NCI-H187 (cell line): ENCODE measurements at places on chromosomes 4 and X.

DNA sequence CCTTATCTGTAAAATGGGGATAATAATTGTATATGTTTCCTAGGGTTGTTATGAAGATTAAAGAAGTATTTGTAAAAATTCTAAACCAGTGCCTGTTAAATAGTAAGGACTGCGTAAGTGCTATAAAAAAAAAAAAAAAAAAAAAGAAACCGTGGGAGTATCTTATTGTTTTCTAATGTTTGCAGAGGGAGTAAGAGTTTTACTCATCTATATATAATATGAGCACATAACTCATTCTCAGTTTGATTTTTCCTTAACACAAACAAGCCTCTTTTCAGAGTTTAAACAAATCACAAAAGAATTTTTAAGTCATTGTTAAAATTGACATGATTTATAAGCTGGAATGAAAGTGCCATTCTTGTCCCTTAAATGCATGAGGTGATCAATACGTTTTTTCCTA, 104.9 kb downstream of the AMELX start:
- DNase-seq = no peak

- no peak for DNase-seq
Measured at GRCh38 chr4:2617955-2618354, 81.5 kb downstream of the FAM193A start.

- DNase-seq = no peak
Measured at GRCh38 chr4:8917321-8917811, 45.7 kb upstream of the HMX1 start.

DNA sequence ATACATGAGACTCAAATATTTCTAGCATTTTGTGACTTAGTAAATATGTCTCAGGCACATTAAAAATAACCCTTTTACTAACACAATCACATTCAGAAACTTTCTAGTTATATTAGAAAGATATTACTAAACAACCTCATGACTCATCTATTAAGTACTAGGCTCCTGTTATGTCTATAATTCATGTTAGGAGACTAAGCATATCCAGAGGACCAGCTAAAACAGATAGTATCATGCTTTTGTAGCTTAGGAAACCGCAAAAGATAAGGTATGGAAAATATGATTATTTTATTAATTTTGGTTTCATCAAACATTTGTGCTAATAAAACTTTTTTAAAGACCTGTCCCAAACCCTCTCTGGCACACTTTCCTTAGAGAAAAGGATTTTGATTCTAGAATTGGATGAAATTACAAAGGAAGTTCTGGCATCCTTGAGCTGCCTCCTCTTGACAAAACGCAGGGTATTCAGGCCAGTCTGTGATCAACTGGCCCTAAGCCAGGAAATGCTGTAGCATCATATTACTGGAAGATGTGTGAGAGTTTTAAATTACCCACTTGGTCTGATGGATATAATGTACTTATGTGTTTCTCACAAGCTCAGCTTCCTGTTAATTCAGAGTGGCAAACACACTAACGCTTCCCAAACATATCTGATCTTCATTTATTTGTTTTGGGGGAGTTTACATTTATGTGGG, 60.4 kb downstream of the NRK start:
- DNase-seq = no peak

DNA sequence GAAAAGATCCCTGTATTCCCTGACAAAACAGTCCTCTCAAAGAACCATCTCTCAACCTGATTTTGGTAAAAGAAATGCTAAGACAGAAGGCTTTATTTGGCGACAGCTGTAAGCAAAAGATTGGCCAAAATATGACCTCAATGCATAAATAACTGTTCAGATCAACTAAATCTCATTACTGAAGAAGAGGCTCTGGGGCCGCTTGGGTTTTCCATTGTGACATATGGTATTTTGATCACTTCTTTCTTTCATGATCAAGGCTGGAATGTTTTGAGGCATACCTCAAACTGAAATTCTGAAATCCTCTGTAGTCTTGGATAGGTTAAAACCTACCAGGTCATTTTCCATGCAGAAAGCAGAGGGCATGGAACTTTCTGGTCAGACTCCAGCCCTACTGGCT, 106.3 kb downstream of the C4orf51 start:
- DNase-seq = no peak

DNA sequence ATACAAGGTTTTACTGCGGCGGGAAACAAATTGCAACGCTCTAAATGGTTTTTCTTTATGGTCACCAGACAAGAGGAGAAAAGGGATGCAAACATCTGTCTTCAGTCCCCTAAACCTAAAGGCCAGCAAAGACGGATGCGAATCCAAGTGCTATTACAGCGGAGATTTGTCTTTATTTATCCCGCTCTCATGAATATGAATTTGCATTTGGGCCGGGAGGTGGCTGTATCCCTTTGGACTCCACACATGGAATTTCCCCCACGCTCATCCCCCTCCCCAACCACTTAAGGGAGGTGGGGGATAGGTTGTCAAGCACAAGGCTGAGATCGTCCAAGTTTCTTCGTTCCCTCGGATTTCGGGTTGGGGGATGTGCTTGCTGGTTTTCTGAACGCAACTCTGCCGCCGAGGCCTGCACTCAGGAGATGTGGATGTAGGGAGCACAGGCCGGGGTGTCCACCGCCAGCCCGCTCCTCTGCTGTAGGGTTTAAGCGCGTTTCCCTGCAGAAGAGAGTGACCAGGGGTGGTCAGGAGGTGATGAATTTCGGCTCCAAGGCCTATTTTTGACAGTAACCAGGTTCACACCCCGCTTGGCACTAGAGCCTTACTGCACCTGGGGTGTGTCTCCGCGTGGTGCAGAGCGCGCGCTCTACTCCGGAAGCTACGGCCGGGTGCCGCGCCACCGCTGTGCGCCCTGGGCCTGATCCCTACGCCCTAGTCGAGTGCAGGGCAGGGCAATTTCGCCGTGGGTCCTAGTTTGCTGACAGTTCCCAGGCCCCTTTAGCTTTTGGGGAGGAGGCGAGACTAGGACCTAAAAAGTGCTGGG, 2.3 kb upstream of the PHOX2B start:
- no peak for DNase-seq

DNA sequence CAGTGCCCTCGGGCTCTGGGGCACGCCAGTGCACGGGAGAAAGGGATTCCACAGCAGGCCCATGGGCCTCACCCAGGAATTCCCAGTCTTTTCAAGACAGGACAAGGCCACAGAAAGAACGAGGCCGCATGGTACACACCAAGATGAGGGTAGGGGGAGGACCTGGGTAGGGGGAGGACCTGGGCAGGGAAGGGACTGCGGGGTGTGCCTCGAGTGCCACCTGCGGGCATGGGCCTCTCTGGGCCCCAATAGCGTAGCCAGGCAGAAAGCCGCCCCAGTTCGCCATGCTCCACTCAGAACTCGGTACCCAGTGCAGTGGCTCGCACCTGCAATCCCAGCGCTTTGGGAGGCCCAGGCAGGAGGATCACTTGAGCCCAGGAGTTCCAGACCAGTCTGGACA, 14.0 kb upstream of the DUSP9 start:
- no peak for DNase-seq

DNA sequence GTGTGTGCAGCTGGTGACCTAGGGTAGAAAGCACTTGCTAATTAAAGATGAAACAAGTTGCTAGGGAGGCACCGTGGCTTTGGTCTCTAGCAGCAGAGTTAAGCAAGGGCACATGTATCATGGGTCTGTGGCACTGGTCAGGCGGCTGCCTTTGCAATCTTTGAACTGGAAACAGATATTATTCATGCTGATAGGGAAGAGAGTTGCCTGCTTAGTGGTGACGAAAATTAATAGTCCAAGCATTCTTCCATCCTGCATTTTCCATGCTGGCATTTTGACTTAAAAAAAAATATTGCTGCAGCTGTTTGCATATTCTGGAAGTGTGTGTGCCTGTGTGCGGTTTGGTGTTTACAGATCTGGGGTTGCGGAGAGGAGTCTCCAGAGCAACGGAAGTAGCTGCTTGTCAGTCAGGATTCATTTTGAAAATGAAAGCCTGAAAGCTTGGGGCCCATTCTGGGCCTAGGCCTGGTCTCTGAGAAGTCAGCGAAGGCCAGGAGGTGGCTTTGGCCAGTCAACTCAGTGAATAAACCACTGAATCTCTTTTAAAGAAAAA, 2.3 kb upstream of the SOWAHD start:
- no peak for DNase-seq

- no peak for DNase-seq
Measured at GRCh38 chr4:131650951-131651350, 1498.1 kb upstream of the PCDH10 start.

- no peak for DNase-seq
Measured at GRCh38 chr4:56209767-56210166, 177.5 kb downstream of the AASDH start.

DNA sequence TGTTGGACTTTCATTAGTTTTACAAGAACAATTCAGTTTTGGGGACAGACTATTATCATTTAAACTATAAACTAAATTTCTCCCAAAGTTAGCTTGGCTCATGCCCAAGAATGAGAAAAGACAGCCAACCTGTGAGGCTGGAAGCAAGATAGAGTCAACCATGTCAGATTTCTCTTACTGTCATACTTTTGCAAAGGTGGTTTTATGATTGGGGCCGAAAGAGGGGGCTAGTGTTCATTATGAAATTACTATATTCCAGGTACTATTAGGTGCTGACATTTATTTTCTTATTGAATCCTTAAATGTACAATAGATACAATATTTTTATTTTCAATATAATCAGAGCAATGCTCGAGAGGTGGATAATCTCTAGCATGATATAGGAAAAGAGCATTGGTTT, 30.6 kb downstream of the HERC6 start:
- no peak for DNase-seq

GRCh38 chrX:145821898-145822571, 4.4 kb downstream of the SLITRK2 start:
- DNase-seq = no peak

DNA sequence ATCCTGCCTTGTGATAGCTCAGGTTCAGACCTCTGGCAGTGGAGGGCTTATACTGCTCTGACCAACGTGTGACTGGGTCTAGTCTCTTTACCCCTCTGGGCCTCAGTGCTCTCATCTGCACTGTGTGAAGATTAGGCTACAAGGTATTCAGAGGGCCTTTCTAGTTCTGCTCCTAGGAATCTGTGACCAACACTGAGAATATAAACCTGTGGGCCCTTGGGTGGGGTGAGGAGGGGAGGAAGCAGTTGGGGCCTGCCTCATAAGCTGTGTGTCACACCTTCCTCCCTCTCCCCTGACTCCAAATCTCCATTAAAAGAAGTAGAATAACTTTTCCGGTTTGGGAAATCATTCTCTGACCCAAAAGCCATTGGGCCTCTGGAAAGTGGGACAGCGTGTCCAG, 66.3 kb upstream of the MSN start:
- DNase-seq = no peak

DNA sequence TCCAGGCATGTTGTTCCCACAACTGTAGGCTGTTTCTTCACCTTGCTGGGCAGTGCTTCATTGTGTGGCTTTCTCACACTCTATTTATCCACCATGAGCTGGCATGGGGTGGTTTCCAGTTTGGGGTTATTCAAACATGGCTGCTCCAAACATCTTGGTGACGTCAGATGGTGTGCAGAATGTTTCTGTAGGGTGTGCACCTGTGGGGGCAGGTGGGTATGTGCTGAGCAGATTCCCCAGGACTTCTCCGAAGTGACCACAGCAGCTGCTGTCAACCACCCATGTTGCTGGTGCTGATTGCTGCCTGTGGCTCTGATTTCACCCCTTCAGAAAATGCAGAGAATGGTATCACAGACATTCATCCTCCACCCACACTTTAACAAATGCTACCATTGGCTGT, 5.0 kb upstream of the PSAPL1 start:
- DNase-seq = no peak

GRCh38 chr4:83110970-83111750, 3.4 kb downstream of the PLAC8 start:
- DNase-seq = no peak

DNA sequence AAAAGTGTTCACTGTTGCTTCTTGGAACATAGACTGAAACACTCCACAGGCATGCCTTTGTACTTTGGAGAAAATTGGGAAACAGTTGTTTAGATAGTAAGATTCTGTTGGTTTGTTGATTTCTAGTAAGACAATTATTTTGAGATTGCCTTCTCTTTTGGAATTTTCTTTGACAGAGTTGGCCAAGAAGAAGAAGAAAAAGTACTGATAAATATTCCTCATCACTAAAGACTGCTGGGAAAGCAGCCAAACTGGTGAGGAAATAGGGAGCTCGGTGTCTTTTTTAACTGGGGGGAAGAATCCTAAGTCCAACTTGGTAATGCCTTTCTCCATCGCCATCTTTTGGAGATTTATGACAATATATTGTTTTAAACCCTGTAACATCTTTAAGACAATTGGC, 370.7 kb downstream of the GPAT3 start:
- DNase-seq = no peak

DNA sequence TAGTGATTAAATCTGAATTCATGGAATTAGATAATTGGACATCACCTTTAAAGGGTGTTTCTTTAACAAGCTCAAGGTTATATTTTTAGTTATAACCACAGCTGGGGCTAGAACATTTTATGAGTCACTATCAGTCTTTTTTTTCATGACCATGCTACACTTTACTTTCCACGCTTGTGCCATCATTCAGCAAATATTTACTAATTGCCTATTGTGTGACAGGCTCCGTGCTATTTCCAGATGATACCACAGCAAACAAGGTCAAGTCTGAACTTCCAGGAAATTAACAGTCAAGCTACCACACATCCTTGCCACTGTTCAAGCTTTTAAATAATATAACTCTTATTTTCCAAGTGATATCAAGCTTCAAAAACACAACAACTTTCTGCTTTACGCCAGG, 16.5 kb downstream of the SPANXN3 start:
- DNase-seq = no peak

DNA sequence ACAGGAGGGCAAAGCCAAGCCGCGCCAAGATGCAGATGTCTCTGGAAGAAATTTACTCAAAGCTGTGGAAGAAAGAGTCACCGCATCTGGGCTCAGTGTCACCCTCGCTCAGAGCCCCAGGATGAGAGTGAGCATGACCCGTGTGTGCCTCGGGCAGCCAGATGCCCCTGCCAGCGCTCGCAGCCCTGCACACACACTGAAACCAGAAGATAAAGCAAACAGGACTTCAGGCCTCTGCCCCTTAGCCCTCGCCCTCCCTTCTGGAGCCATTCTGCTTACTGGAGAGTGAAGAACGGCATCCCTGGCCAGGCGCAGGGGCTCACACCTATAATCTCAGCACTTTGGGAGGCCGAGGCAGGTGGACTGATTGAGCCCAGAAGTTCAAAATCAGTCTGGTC, 103.0 kb downstream of the IRF2 start:
- DNase-seq = no peak

DNA sequence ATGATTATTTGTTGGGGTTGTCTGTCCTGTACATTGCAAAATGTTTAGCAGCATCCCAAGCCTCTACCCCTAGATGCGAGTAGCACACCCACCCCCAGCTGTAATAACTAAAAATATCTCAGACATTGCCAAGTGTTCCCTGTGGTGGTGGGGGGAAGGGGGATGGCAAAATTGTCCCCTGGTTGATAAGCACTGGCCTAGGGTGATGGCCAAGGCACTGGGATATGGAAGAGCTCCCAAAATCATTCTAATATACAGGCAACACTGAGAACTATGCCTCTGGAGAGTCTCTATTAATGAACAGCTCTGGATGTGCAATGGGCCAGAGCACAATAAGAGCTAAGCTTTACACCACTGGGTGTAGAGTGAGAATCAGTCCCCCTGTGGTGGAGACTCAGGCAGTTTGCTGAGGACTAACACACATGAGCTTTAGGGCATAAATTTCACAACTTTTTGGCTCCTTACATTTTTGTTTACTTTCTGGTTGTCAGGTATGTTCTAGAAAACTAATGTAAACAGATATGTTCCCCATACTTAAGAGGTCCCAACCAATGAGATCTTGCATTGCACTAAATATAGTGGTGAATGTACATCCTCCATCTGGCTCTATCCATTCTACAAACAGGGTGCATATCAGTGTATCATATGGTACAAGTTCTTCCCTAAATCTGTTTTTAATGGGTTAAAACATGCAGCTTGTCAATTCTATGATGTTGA, 34.5 kb downstream of the EDNRA start:
- DNase-seq = no peak
